ENCODE measurements at places on chromosomes 6 and 20. TPM values are rescaled to one million over a fixed set of nuclear protein-coding genes. Genes with fewer than 3 reads are reported as not detected.
A peak's percentile ranks its signal among the peaks of the same experiment; 100 is the strongest.

DNA sequence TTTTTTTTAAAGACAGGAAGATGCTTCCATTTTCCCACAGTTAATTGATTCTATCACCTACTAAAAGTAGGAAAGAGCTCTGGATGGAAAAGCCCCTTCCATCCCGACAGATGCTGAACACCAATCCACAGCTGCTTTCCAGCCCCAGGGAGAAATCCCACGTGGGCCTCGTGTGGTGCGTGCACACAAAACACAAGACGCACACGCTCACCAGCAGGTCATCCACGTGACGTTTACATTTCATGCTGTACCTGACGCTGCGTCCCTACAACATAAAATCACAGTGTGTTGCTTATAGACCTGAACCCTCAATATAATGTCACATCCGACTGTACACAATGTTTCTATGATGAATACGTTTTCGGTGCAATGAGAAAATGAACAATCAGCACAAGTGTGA is 50.2 kb upstream of the DACT2 start:
- DNase-seq: no peak

- no peak for DNase-seq
These were observed 397.0 kb downstream of the DOK5 start for GRCh38 chr20:54872440-54872839.

GRCh38 chr6:118788702-118789101 is 105.2 kb upstream of the ASF1A start:
- DNase-seq: no peak

DNA sequence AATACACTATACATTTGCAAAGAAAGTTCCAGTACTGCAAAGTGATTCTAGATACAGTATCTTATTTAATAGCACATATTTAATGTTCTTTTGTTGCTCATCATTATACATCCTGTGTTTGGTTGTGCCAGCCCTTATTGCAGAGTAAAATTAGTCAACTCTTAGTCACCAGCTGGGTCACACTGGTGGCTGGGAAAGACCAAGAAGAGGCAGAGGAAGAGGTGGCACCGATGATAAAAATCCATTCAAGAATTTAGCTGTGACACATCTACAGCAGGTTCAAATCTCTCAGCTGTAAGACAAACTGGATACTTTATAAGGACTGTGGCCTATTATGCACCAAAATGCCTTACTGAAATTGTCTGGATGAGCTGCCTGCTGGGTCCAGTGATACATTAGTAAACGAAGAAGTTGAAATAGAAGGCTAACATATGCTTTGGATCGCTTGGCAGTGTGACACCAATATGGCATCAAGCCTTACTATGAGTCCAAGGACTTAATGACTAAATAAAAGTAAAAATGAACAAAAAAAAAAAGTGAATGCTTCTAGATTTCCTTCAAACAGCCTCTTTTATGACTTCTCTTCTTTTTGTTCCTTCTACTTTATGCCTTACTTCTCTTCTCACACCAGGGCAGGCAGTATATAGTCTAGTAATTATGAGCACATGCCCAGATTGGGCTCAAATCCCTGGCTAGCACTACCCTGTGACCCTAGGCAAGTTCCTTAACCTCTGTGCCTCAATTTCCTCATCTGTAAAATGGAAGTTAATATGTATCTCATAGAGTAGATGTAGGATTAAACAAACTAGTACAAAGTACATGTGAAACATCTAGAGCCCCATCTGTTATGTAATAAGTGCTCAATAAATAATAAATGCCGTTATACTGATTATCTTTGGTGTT is 29.4 kb upstream of the RNF8 start:
- DNase-seq: no peak

GRCh38 chr20:44125332-44126127 is 61.5 kb downstream of the JPH2 start:
- DNase-seq: no peak

GRCh38 chr6:51077821-51078518 is 259.3 kb downstream of the TFAP2B start:
- no peak for DNase-seq

DNA sequence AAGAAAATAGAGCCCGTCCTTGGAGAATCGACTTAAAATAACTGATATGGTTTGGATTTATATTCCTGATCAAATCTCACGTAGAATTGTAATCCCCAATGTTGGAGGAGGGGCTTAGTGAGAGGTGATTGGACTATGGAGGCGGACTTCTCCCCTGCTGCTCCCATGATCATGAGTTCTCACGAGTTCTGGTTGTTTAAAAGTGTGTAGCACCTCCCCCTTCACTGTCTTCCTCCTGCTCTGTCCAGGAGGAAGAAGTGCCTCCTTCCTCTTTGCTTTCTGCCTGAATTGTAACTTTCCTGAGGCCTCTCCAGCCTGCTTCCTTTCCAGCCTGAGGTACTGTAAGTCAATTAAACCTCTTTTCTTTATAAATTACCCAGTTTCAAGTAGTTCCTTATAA is 529.2 kb downstream of the HAO1 start:
- no peak for DNase-seq

DNA sequence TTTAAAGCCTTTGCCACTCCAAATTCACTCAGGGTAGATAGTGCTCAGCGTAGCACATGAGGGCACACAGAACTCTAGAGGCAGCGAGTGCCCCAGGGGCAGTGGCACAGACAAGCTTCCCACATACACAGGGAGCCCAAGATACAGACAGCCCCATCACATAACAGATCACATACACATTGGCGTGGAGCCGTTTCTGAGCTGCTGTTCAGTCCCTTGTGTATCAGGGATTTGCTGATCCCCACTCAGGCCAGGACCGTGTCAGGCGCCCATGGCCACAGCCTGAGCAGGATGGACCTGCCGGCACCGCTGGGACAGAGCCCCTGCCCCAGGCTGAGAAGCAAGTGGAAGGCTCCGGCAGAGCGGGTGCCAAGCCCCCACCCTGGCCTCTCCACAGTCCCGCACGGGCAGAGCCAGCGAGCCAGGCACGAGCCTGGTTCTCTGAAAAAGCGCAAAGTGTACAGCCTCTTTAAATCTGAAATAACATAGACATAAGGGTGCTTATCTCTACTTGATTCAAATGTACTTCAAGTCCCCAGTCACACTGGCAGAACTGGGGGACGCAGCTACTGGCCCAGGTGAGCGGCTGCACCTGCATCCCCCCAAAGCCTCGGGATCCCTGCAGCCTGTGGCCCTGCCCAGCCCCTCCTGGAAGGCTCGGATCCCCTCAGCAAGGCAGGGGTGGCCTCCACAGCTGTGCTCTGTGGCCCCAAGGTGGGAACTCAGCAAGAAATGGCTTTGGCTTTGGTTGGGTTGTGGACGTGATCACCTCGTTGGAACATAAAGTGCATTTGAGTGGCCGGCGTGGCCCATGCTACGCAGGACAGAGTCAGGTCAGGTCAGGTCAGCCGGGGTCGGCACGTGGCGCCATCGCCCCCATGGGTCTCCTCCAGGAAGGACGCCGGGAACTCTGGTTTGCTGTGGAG is 231.3 kb downstream of the ERMARD start:
- DNase-seq: no peak

DNA sequence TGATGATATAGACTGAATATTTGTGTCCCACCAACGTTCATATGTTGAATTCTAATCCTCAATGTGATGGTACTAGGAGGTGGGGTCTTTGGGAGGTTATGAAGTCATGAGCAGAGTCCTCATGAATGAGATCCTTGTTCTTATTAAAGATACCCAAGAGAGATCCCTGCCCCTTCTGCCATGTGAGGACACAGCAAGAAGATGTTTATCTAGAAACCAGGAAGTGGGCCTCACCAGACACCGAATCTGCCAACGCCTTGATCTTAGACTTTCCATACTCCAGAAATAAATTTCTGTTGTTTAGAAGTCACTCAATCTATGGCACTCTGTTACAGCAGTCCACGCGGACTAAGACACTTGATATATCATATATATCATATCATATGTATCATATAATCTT is 67.7 kb upstream of the GCM1 start:
- no peak for DNase-seq

DNA sequence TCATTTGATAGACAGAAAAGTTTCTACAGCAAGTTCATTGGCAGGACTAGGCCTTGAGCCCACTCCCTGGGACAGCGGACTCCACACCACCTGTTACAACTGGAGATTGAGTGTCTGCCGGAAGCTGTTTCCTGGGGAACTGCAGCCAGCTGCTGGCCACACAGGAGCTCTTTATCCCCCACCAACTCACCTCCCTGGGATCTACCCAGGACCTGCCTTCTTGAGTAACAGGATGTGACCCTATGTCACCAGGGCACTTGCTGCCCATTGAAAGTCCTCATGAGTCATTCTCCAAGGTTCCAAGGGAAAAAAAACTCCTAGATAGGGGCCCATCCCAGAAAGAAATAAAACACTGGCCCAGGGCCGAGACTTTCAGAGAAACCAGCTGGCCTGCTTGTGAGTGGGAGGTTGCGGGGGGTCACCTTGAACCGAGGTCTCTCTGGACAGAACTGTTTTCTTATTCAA is 37.4 kb upstream of the SLC9A8 start:
- no peak for DNase-seq

DNA sequence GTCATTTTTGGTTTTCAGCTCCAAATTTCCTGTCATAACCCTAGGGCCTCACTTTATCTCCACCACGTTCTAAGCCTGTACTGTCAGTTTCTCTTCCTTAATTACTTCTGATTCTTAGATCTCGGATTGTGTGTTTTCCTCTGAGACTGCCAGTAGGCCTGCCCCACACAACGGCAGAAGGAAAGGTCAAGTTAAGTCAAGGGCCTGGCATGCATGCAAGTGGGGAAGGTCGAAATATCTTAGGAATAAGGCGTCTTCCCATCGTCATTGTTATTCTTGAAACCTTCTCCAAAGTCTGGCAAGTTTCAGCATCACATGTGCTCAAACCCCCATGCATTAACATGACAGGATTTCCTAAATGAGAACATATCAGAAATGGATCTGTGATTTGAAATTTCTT is 203.5 kb upstream of the TSHZ2 start:
- no peak for DNase-seq

- DNase-seq: no peak
These were observed 33.4 kb upstream of the RIMS1 start for GRCh38 chr6:71852948-71853347.

- DNase-seq: no peak
These were observed 13.4 kb upstream of the MYO6 start for GRCh38 chr6:75735491-75736186.

- DNase-seq: peak; percentile 26
These were observed 106.9 kb upstream of the MYL9 start for GRCh38 chr20:36434383-36434782.

GRCh38 chr6:16804546-16805242 is 43.4 kb upstream of the ATXN1 start:
- DNase-seq: no peak

- DNase-seq: no peak
These were observed 38.0 kb downstream of the HIVEP2 start for GRCh38 chr6:142906945-142907470.

DNA sequence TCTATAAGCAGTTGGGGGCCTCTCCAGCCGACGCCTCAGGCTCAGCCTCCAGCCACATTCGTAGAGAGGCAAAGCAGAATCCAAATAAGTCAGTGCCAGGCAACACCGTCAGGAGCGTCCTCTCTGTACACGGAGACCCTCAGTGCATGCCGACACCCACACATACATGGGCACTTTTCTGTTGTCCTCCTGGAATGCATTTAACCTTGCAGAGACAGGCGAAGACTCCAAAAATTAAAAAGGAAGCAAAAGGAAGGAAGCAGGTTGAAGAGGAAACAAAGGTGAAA is 325.9 kb downstream of the TAF4 start:
- DNase-seq: no peak

GRCh38 chr6:108492131-108492766 is 68.5 kb upstream of the FOXO3 start:
- DNase-seq: no peak

- no peak for DNase-seq
These were observed 44.2 kb downstream of the MOXD1 start for GRCh38 chr6:132357120-132357519.

DNA sequence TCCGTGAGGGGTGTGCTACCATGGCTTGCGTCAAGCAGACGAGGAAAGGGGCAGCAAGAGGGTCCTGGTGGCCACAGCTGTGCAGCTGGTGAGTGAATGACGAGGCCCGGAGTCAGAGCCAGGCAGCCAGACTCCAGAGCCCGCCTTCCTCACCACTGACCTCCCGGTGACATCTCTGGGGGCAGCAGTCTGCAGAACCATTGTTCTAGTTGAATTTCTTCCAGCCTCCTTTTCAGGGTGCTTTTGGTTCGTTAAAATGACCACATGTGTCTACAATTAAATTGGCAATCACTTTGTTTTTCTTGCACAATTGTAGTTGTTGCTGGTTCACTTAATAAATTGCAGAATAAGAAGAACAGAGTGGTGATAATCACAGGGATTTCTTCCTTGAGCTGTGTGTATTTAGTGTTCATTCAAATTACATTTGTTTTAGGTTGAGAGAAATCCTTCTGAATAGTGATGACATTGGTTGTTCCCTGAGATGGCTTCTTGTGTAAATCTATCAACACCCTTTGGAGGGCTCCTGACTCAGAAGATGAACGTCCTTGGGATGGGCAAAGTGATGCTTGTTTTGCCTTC is 96.4 kb downstream of the TULP4 start:
- peak; percentile 22 for DNase-seq

DNA sequence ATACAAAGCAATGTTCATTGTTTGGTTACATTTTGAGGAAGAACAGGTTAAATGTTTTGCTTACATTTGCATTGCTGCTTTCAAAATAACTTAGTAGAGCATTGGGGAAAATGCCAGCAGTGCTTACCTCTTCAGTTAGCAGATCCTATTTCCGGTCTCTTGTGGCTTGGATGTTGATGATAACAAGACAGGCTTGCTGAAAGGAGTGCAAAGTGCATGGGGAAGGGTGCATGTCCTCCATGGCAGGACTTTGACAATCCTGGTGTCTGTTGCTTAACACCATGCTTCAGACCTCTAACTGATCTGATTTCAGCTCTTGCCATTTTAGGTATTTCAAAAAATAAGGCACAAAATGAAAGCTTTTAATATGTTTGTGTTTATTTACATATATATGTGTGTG is 21.1 kb downstream of the TPD52L1 start:
- DNase-seq: no peak

GRCh38 chr6:13289789-13290318 is 38.5 kb downstream of the TBC1D7 start:
- DNase-seq: no peak

GRCh38 chr6:24910331-24910960 is 25.3 kb downstream of the RIPOR2 start:
- no peak for DNase-seq

- DNase-seq: no peak
These were observed 19.5 kb upstream of the MAS1 start for GRCh38 chr6:159871241-159871640.

- no peak for DNase-seq
These were observed 14.3 kb downstream of the SULF2 start for GRCh38 chr20:47770935-47771334.

DNA sequence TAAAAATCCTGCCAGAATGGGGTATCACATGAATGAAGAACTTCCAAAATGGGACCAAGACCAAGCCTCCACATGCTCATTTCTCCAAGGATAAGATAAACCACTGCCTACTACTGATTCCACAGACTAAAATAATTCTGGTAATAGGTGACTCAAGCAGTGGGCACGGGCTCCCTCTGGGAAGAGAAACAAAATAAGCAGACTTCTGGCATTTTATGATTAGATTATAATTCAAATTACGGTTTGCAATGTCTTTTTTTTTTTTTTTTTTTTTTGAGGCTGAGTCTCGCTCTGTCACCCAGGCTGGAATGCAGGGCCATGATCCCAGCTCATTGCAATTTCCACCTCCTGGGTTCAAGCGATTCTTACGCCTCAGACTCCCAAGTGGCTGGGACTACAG is 16.0 kb downstream of the UQCC1 start:
- DNase-seq: no peak

ULBP1 gene
- 3.9 TPM for total RNA-seq

PCSK2 gene
- 37.9 TPM for total RNA-seq

SNX21 gene
- 22.8 TPM for total RNA-seq

TSPO2 gene
- total RNA-seq: not detected

GJA10 gene
- not detected for total RNA-seq

CEP250 gene
- 21.8 TPM for total RNA-seq

LCA5 gene
- 17.3 TPM for total RNA-seq

Data from occipital lobe (tissue), 3 donors.